Bronchial smooth muscle cell (primary cell): ENCODE measurements at places on chromosomes 5 and 9. TPM values are rescaled to one million over a fixed set of nuclear protein-coding genes. Genes with fewer than 3 reads are reported as not detected.

Gene NEURL1B
- total RNA-seq: 0.47 and 5.1 TPM in 2 replicates

Gene IRX1
- total RNA-seq: 0.09 TPM in 1 of 2 replicates, not detected in the other

Gene S1PR3
- 14.2 and 16.7 TPM in 2 replicates for total RNA-seq

Gene DAB2
- 79.3 and 131 TPM in 2 replicates for total RNA-seq
